Hepatocyte (in vitro differentiated cells): ENCODE measurements at places on chromosomes 6 and 20. TPM values are rescaled to one million over a fixed set of nuclear protein-coding genes. Genes with fewer than 3 reads are reported as not detected.

LHFPL5 gene
- polyA plus RNA-seq = 0.10 TPM in 1 of 2 replicates, not detected in the other

CPXM1 gene
- polyA plus RNA-seq = 66.3 and 82.5 TPM in 2 replicates

GRCh38 chr6:134000443-134000842 lies 47.4 kb downstream of the TBPL1 start:
- no peak for DNase-seq
- peaks cover 2% of the 10 kb centered on the region for H3K4me1 ChIP-seq
- H3K36me3 ChIP-seq = no peaks in the 10 kb centered on the region
- H3K27me3 ChIP-seq = no peaks in the 10 kb centered on the region
- H3K4me3 ChIP-seq = no peak overlapping the region

GRCh38 chr20:10573273-10573950 lies 100.4 kb downstream of the JAG1 start:
- H3K4me1 ChIP-seq = peaks cover 19% of the 10 kb centered on the region
- peak overlapping the region; percentile 69 for H3K27ac ChIP-seq
- DNase-seq = no peak
- no peak overlapping the region for H3K4me3 ChIP-seq
- no peaks in the 10 kb centered on the region for H3K36me3 ChIP-seq

- DNase-seq = peak; percentile 23
- no peak overlapping the region for H3K27ac ChIP-seq
- H3K36me3 ChIP-seq = no peaks in the 10 kb centered on the region
- no peaks in the 10 kb centered on the region for H3K4me1 ChIP-seq
Measured at GRCh38 chr20:61531553-61532345, 279.7 kb downstream of the CDH4 start.

- H3K4me1 ChIP-seq = no peaks in the 10 kb centered on the region
- H3K27ac ChIP-seq = no peak overlapping the region
- no peaks in the 10 kb centered on the region for H3K27me3 ChIP-seq
- H3K36me3 ChIP-seq = no peaks in the 10 kb centered on the region
- no peak for DNase-seq
Measured at GRCh38 chr6:9914951-9915350, 499.9 kb downstream of the TFAP2A start.

DNA sequence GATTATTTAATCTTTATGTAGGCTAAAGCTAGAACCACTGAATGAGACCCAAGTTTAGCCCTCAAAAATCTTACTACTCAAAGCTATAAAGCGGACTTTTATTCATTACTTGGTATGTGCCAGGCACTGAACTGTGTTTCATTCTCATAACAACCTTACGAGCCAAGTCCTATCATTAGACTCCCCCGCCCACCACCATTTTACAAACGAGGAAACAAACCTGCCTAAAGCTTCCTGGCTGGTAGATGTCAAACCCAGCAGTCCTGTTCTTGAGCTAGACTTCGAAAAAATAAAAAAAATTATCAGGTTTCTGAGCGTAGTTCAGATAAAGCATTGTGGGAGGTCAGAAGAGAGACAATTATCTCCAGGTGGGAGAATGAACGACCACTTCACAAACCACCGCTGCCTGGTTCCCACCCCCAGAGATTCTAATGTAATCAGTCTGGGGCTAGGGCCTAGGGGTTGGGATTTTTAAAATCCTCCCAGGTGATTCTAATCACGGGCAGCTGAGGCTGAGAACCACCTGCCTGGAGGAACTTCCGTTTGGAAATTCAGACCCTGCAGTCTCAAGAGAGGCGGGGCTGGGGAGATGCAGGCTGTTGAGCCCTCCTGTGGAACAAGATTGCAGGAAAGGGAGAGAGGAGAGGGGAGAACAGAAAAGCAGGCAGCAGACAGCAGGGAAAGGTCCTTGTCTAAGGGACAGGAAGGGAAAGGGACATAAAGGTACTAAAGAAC lies 8.6 kb downstream of the ADTRP start:
- no peak for DNase-seq
- no peaks in the 10 kb centered on the region for H3K36me3 ChIP-seq
- H3K4me3 ChIP-seq = no peak overlapping the region
- peak overlapping the region; percentile 68 for H3K27ac ChIP-seq

GRCh38 chr6:21132446-21132845 lies 461.1 kb upstream of the SOX4 start:
- no peaks in the 10 kb centered on the region for H3K36me3 ChIP-seq
- DNase-seq = no peak
- H3K27ac ChIP-seq = no peak overlapping the region
- H3K4me3 ChIP-seq = no peak overlapping the region

GRCh38 chr20:63344616-63345327 lies 16.4 kb downstream of the CHRNA4 start:
- no peaks in the 10 kb centered on the region for H3K4me1 ChIP-seq
- no peaks in the 10 kb centered on the region for H3K27me3 ChIP-seq
- H3K27ac ChIP-seq = no peak overlapping the region
- no peaks in the 10 kb centered on the region for H3K36me3 ChIP-seq
- no peak overlapping the region for H3K4me3 ChIP-seq

DNA sequence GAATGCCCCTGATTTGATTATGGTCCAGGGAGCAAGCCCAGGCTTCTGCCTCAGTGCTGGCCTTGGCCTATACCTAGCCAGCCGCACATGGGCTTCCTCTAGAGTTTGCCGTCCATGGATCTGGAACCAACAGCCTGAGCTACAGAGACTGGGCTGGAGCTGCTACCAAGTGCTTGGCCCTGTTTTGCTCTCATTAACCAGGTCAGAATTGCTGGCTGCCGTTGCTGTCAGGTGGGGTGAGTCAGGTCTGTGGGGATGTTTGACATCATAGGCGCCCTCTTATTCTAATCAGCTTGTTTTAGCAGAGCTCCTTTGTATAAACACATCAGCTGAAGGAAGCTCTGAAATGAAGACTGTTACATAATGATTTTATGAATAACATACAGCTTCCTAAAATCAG lies 83.1 kb upstream of the PHACTR2 start:
- peak overlapping the region; percentile 11 for H3K27ac ChIP-seq
- no peaks in the 10 kb centered on the region for H3K27me3 ChIP-seq
- H3K4me1 ChIP-seq = peaks cover 9% of the 10 kb centered on the region

GRCh38 chr6:108837236-108837971 lies 10.8 kb upstream of the ARMC2 start:
- no peak overlapping the region for H3K27ac ChIP-seq
- H3K36me3 ChIP-seq = no peaks in the 10 kb centered on the region
- H3K4me3 ChIP-seq = no peak overlapping the region
- no peak for DNase-seq
- H3K27me3 ChIP-seq = no peaks in the 10 kb centered on the region
- H3K4me1 ChIP-seq = peaks cover 8% of the 10 kb centered on the region
